ENCODE measurements at places on chromosomes 6 and 20.

- DNase-seq: no peak
Measured at GRCh38 chr20:49675368-49676151, 38.1 kb downstream of the B4GALT5 start.

DNA sequence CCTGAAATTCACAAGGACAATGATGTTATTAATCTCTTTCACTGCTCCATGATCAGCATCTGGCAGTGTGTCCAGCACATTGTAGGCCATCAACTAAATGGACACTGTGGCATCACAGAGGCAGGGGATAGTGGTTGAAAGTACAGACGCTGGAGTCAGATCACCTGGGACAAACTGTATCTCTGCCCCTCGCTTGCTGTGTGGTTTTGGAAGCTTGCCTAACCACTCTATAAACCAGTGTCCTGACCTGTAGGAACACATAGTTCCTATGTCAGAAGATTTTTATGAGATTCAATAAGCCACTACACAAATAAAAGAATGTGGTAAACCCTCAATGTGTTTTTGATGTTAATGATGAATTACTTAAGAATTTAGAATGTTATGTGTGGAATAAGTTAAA lies 219.3 kb upstream of the RNF217 start:
- no peak for DNase-seq

DNA sequence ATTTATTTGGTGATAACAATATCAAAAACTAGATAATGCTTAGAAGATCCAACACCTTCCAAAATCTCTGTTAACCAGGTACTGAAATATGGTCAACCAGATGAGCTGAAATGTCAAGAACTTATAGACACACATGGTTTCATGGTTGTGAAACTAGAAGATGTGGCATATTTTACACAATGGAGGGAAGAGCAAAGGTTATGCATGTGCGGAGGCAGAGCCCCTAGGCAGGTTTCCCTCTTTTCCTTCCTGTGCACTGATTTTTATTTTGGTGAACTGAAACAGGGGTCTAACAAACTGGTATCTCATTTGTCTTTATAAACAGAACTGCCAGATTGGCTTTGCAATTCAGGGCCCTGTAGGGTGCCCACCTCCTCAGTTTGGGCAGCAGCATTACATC lies 91.6 kb downstream of the PRL start:
- DNase-seq: no peak

DNA sequence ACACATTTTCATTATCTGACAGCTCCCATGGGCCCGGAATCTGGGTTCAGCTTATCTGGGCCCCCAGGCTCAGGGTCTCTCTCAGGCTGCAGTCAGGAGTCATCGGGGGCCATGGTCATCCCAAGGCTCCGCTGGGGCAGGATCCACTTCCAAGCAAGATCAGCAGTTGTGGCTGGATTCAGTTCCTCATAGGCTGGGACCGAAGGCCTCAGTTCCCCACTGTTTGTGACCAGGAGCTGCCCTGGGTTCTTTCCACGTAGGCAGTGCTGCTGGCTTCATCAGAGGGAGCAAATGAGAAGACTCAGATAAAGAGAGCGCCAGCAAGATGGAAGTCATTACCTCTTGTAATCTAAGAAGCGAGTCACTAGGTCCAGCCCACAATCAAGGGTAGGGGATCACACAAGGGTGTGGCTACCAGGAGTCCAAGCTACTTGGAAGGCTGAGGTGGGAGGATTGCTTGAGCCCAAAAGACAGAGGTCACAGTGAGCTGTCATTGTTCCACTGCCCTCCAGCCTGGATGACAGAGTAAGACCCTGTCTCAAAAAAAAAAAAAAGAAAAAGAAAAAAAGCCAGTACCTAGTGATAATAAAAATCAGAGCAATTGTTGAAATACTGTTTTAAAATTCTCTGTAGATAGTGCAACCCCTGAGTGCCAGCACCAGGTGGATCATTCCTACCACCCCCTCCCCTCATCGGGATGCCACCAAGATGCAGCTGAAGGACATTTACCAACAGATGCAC lies 162.7 kb downstream of the NFATC2 start:
- DNase-seq: no peak

- no peak for DNase-seq
Measured at GRCh38 chr6:115885636-115886366, 174.9 kb downstream of the FRK start.

DNA sequence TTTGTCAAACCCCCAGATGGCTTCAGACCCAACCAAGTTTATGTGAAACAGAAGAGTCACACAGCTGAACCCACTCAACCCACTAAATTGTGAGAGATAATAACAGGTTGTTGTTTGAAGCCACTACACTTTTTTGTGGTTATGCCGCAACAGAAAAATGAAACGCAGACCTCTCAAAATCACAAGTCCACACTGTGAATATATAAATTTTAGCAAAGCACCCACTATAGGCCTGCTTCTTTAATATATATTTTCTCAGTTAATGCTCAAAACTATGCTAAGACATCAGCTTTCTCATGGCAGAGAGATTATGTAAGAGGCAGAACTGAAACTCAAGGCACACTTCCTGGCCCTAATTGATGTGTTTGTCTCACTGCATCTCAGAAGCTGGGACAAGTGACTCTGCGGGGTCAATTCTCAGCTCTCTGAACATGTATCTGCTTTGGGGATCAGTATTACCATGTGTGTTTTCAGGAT lies 27.7 kb downstream of the MAP3K5 start:
- DNase-seq: no peak

DNA sequence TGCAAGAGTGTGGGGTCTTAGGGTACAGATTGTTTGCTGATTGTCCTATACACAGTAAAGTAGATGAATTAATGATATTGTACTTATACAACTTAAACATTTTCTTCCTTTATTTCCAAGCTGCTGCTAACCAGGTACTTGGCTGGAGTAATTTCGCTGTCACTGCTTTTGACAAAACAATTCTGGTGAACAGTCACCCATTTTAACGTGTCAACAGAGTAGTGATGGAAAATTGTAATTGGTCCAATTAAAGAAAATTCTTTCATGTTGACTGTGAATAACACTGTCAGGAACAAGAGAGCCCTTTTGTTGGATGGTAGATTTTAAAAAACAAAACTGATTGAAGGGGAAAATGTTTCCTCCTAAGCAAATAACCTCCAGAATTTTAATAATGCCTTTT lies 26.4 kb upstream of the MROH8 start:
- no peak for DNase-seq

- no peak for DNase-seq
Measured at GRCh38 chr6:107869871-107870270, 45.8 kb upstream of the SCML4 start.

GRCh38 chr6:167481307-167481926 lies 156.5 kb downstream of the TTLL2 start:
- DNase-seq: no peak

GRCh38 chr20:36847009-36847709 lies 28.8 kb upstream of the TLDC2 start:
- peak; percentile 80 for DNase-seq

DNA sequence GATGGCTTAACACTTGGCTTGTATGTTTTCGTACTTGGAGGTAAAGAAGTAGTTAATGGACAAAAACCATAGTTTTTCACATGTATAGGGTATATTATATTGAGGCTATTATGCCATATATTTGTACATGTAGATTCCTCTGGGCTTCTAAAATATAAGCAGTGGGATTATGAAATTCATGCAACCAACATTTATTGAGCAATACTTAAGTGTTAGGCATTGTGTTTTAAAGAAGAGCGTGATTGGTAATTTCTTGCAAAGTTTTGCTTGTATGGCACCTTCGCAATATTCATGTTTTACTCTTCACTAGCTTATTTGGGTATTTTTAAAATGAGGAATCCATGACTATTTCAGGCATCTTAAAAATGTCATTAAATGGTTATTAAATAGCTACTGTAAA lies 2.5 kb downstream of the TULP4 start:
- no peak for DNase-seq

DNA sequence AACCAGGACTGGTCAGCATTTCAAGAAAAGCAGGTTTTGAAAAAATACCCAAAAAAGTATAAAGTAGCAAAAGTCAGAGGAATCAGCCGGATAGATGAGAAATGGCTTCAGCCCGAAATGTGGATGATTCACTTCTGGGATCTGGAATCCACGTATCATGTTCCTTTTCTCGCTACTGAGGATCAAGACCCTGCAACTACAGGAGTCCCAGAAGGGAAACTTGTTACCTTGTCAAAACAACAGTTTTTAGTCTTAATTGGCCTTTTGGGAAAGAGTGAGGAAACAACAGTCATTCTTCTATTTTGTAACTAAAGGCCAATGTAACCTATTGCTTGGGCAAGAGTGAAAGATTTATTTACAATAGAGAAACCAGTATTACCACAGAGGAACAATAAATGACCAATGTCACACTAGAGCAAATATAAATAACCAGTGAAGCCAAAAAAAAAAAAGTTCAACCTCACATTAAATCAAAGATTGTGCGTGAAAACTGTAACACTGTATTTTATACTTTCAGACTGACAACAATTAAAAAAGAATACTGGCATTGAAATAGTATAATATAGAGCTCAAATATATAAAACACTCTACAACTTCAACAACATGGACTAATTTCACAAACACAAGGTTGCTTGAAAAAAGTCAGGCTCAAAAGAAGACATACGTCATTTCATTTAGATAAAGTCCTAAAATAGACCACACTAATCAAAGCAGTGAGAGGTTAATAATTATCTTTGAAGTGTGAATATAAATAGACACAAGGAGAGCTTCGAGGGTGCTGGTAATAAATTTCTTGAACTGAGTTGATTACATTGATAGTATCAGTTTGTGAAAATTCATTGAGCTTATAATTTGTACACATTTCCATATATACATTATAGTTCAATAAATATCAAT lies 116.2 kb downstream of the GFRAL start:
- DNase-seq: no peak

DNA sequence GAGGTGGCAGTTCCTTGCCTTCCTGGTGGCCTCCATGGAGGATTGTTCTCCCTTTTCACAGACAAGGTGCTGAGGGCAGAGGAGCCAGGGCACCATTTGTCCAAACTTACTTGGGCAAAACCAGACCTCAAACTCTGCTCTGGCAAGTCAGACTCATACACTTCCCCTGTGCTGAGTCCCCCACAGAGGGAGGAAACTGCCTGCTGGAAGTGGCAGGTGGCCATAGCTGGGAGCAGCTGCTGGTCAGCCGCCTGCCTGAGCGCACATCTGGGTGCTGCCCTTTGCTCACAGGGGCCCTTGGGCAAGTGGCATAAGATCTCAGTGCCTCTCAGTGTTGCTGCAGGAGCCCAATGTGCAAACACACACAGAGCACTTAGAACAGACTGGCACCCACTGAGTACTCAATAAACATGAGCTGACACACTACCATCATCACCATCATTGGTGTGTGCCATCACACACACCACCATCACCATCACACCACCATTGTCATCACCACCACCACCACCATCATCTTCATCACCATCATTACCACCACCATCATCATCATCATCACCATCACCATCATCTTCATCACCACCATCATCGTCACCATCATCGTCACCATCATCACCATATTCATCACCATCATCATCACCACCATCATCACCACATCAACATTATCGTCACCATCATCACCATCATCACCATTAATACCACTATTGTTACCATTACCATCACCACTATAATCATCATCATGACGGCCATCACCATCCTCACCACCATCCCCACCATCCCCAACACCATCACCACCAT lies 17.6 kb downstream of the NOL4L start:
- no peak for DNase-seq

DNA sequence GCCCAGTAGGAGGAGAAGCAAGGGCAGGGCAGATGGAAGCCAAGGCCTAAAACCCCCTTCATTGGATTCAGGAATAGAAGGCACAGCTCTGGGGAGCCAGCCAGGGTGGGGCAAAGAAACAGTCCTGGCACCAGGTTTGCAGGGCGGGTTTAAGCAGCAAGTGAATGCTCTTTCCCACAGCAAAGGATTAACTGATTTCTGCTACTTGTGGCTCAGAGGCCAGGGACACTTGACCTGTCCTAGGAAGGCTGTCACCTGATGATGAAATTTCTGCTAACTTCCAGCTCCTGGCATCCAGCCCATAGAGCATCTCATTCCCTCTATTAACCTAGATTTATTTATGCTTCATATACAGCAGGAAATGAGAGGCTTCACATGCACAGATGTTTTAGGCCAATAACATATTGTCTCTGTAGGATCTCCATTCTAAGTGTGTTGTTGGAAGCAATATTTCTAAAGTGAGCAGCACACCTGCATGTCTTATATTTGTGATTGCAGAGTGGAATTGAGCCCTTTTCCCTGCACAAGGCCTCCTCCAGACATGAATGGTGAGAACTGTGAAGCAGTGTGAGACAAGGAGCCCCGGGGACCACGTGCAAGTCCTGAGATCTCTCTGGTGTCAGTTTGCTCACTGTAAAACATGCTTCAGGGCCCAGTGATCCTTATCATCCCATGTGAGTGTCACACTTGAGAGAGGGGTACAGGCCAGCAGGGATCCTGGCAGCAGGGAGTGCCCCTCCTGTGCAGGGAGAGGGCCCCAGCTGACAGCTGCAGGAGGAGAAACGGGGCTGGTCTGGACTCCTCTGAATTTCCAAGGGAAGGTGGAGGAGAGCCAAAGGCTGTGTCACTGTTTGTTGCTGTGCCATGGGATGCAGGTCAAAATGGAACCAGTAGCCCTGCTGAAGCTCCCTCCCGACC lies 41.1 kb upstream of the CST5 start:
- no peak for DNase-seq

GRCh38 chr6:138681627-138682026 lies 91.9 kb upstream of the CCDC28A start:
- DNase-seq: no peak

GRCh38 chr6:10219510-10219909 lies 195.4 kb downstream of the TFAP2A start:
- DNase-seq: no peak

GRCh38 chr20:45459606-45460005 lies 9.9 kb upstream of the WFDC2 start:
- DNase-seq: no peak

- no peak for DNase-seq
Measured at GRCh38 chr20:54995011-54995410, 519.6 kb downstream of the DOK5 start.

DNA sequence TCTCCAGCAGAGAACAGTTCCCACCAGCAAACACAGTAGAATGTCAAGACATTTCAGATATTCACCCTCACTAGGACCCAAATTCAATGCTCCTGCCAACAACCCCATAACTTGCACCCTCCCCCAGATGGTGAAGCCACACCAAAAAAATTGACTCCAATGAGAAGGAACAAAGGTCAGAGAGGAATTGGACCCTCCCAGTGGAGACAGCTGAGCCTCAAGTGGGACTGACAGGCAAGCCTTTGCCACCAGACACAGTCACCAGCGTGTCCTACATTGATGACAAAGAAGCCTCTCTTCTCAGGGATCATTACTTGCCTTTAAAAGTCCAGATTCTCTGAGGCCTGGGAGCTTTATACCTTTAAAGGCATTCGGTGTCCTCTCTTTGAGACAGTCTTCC lies 64.8 kb downstream of the HIVEP2 start:
- no peak for DNase-seq
